ENCODE measurements at places on chromosomes 4 and X.
A peak's percentile ranks its signal among the peaks of the same experiment; 100 is the strongest.

DNA sequence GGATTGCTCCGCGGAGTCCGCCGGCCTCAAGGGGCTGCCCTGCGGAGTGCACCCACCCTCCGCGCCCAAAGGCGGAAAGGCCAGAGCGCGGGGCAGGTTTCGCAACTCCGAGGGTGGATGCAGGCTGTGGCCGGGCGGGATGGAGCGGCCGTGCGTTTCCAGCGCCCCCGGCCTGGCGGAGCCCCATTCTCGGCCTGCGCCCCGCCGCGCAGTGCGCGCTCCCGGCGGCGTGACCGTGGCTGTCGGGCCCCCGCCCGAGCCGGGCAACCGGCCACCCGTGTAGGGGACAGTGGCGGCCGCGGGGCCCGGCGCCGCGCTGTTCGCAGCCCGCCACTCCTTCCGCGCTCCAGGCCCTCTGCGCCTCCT is 331 bp downstream of the SETD7 start:
- no peak for DNase-seq

DNA sequence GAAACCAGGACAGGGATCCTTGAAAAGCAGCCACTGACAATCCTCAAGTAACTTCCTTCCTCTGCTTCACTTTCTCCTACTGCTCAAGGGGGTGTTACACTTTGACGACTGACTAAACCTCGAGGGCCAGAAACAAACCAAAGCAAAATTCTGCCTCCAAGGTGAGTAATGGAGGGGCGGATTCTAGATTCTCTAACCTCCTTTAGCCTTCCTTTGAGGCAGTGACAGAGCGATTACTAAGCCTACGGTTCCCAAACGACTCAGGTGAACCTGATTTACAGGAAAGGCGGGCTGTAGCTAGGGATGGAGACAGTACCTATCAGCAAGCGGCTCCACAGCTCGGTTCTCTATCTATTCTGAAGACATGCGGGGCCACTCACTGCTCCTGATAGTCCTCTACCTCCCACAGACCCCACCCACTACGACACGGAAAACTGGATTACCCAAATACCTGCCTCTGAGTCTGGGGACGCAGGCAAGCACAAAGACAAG is 487 bp downstream of the TBCK start:
- peak; percentile 56 for DNase-seq

GRCh38 chr4:175034986-175035705 is 117.0 kb downstream of the ADAM29 start:
- DNase-seq, result no peak

- DNase-seq, result no peak
Measured at GRCh38 chr4:183081116-183081469, 18.0 kb upstream of the WWC2 start.

GRCh38 chrX:113793563-113793962 is 790.3 kb upstream of the HTR2C start:
- DNase-seq, result no peak

- no peak for DNase-seq
Measured at GRCh38 chrX:72351606-72352334, 46.1 kb upstream of the CITED1 start.

DNA sequence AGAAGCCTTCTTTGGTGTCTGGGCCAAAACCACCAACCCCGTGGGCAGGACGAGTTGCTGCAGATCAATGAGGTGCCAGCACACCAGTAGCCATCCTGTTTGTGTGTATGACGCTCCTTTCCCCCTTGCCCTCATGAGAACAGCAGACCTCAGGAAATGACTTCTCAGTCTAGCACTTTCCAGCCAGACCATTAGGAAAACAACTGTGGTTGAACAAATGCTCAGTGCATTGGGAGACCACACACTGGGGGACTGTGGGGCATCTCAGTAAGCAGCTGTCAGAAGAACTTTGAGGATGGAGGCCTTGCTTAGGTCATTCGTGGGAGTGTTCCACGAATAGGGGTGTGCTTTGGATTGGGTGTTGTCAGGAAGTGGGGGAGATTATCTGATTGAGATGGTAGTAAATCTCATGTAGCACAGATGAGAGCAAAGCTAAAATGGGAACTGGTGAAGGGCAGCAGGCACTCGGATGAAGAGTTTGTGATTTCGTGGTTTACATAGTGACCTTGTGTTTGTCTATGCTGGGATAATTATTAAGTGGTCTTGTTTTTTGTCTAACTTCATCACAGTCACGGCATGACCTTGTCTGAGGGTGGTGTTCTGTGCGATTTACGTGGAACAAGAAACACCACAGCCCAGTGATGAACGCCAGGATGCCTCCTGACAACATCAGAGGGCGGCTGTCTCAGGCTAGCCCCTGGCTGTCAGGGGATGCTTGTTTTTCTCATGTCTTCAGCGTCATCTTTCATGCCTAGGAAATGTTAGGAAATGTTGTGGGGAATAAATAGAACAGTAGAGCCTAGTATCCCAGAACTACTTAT is 70.1 kb downstream of the USP46 start:
- peak; percentile 50 for DNase-seq

DNA sequence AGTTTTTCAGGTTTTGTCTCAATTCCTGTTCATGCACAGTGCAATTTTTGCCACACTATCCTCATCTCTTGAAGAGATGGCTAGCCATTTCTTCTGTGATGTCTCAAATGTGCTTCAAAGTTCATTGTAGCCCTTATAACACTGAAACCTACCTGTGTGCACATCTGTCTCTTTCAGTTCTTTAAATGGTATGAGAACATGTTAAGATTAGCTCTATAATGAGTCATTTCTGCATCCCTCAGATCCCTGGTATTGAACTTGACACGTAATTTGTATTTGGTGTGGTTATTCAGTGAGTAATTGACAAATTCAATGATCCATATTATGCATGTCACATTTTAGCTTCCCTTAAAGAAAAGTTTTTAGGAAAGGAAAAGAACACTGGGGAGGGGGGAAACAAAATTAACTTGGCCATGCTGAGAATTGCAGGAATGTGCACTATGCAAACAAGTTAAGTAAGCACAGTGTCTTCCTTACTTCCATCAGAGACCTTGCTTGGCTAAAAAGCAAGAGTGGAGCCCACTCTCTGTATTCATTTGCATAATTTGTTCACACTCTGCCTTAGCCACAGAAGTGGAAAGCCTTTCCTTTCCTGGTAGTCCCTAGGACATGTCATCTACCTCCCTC is 659.8 kb upstream of the MAGEB2 start:
- DNase-seq, result no peak

GRCh38 chr4:1166509-1167243 is 5.7 kb downstream of the SPON2 start:
- DNase-seq, result no peak

- no peak for DNase-seq
Measured at GRCh38 chrX:1391370-1391706, 575 bp downstream of the SLC25A6 start.

GRCh38 chr4:38040619-38041018 is 80.4 kb downstream of the PTTG2 start:
- no peak for DNase-seq
